ENCODE measurements at places on chromosomes 12 and 14. TPM values are rescaled to one million over a fixed set of nuclear protein-coding genes. Genes with fewer than 3 reads are reported as not detected.

SLC6A15 gene
- not detected for total RNA-seq

SOAT2 gene
- 1.1 TPM for total RNA-seq

FIGNL2 gene
- total RNA-seq, result 0.73 TPM

CLEC6A gene
- not detected for total RNA-seq

DNA sequence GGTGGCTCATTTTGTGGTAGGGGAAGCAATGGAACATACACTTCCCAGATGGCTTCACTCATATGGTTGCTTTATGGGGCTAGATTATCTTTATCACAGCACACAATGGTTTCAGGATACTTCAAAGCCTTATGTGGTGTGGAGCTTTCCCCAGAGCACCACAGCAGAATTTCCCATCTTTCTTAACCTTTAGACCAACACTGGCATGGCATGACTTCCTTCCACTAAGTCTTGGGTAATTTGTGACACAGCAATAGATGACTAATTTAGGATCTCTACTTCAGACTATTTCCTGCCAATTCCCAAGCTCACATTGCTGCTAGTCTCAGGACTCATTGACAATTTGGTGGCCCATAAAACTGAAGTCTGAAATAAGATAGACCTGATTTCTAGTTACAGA, 36.9 kb upstream of the DCN start:
- H3K27ac ChIP-seq, result no peak overlapping the region
- no peaks in the 10 kb centered on the region for H3K4me1 ChIP-seq
- no peaks in the 10 kb centered on the region for H3K27me3 ChIP-seq
- H3K4me3 ChIP-seq, result no peak overlapping the region
- no peaks in the 10 kb centered on the region for H3K36me3 ChIP-seq

DNA sequence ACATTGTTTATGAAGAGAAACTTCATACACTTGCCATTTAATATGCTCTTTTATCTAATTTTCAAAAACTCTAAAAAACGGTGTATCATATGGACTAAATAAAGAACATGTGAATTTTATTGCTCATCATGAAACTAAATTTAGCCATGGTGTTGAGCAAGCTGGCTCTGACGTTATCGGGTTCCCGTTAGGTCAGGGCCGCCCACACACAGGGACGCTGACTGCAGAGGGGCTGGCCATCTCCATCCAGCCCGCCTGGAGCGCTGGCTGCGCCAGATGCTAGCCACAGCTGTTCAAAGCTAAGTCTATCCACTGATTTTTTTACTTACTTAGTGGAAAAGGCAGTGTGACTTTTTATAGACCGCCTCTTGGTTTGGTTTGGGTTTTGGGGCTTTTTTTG, 36.5 kb upstream of the DYNC1H1 start:
- H3K36me3 ChIP-seq, result peaks cover 16% of the 10 kb centered on the region
- DNase-seq, result no peak
- H3K4me3 ChIP-seq, result no peak overlapping the region
- H3K27me3 ChIP-seq, result no peaks in the 10 kb centered on the region

DNA sequence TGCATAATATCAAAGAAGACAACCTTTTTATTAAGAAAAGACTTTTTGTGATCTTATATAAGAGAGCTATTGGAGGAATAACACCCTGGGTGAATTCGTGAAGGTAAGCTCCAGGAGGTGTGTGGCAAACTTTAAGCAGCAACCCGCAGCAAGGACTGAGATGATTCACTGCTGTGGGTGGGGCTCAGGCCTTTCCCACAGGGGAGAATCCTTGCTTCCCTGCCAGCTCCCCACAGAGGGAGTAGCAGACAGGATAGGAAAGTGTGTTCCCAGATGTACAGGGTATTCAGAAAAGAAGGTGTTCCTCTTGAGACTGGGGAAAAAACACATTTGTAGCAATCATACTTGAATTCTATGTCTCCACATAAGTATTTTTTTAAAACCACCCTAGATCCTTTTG, 9.2 kb downstream of the NDUFA12 start:
- no peak for DNase-seq
- no peak overlapping the region for H3K27ac ChIP-seq
- peaks cover 21% of the 10 kb centered on the region for H3K4me1 ChIP-seq
- H3K4me3 ChIP-seq, result no peak overlapping the region
- no peaks in the 10 kb centered on the region for H3K27me3 ChIP-seq
- H3K36me3 ChIP-seq, result peaks cover 40% of the 10 kb centered on the region

- H3K4me3 ChIP-seq, result no peak overlapping the region
- H3K27ac ChIP-seq, result no peak overlapping the region
- H3K27me3 ChIP-seq, result peaks cover 20% of the 10 kb centered on the region
- H3K4me1 ChIP-seq, result no peaks in the 10 kb centered on the region
Measured at GRCh38 chr12:15196678-15197505, 24.3 kb downstream of the RERG start.

DNA sequence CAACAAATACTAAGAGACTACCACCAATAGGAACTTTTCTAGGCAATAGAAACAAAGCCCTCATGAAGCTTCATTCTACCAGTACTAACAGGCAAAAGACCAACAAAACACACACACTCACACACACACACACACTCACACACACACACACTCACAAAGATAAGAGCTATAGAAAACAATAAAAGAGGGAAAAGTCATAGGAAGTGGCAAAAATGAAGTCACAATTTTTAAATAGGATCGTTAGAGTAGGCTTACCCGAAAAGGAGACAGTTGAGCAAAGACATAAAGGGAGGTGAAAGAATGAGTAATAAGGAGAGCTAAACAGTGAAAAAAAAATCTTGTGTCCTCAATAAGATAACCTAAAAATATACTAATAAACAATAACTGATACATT, 66.5 kb downstream of the C2CD5 start:
- peak overlapping the region; percentile 63 for H3K27ac ChIP-seq
- peaks cover 31% of the 10 kb centered on the region for H3K36me3 ChIP-seq
- H3K27me3 ChIP-seq, result no peaks in the 10 kb centered on the region
- no peak overlapping the region for H3K4me3 ChIP-seq
- no peak for DNase-seq

DNA sequence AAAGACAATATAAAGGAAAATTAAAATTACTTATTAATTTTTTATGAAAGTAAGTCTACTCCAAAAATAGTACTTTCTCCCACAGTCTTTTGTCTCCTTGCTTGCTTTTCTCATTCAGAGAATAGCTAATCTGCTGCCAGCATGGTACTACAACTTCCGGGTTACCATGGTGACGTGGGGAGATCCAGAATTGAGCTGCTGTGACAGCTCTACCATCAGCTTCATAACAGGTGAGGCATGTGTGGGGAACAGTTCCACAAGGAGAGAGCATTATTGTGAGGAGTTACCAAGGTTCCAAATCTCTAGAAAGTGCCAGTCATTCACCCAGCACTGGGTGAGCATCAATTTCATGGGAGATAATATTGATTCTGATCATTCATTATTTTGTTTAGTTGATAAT, 197.8 kb downstream of the PTPRO start:
- peaks cover 29% of the 10 kb centered on the region for H3K27me3 ChIP-seq
- no peak overlapping the region for H3K4me3 ChIP-seq
- H3K27ac ChIP-seq, result no peak overlapping the region
- H3K4me1 ChIP-seq, result no peaks in the 10 kb centered on the region
- H3K36me3 ChIP-seq, result no peaks in the 10 kb centered on the region

DNA sequence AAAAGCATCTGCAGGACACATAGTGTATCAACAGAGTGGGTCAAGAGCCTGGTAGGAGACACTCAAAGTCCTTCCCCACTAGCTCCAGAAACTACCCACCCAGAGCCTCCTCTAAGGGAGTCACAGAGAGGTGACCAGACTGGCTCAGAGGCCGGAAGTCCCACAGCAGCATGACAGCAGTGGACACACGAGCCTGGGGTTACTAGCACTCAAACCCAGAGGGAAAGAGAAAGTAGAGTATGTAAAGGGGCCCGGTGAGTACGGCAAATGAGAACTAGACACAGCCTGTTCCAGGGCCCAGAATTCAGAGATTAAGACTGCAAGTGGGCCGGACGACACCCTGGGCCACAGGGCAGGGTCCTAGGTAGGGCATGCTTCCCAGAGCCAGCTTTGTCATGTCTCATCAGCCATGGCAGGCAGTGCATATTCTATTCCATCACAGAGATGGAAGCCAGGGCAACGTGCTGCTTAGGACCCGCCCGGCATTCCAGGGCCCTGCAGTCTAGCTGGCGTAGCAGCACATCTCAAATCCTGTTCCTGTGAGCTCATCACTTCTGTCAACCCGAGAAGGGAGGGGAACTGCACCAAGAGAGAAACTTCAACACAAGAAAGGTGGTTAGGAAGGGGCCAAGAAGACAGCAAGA, 4.2 kb downstream of the IFFO1 start:
- H3K36me3 ChIP-seq, result peaks cover 19% of the 10 kb centered on the region
- H3K4me3 ChIP-seq, result no peak overlapping the region
- H3K27ac ChIP-seq, result peak overlapping the region; percentile 62

- no peak overlapping the region for H3K27ac ChIP-seq
- DNase-seq, result no peak
- H3K4me3 ChIP-seq, result no peak overlapping the region
- H3K27me3 ChIP-seq, result peaks cover 16% of the 10 kb centered on the region
- no peaks in the 10 kb centered on the region for H3K36me3 ChIP-seq
Measured at GRCh38 chr12:93048656-93049055, 119.6 kb upstream of the EEA1 start.

- DNase-seq, result no peak
- H3K4me1 ChIP-seq, result peaks cover 8% of the 10 kb centered on the region
- H3K4me3 ChIP-seq, result no peak overlapping the region
- H3K27ac ChIP-seq, result no peak overlapping the region
Measured at GRCh38 chr12:122747224-122748135, 5.1 kb upstream of the DENR start.

- no peak overlapping the region for H3K4me3 ChIP-seq
- peaks cover 5% of the 10 kb centered on the region for H3K36me3 ChIP-seq
- peaks cover 8% of the 10 kb centered on the region for H3K4me1 ChIP-seq
- H3K27ac ChIP-seq, result no peak overlapping the region
- no peaks in the 10 kb centered on the region for H3K27me3 ChIP-seq
- no peak for DNase-seq
Measured at GRCh38 chr14:60777856-60778578, 43.5 kb downstream of the MNAT1 start.

GRCh38 chr14:26138764-26139445, 458.9 kb downstream of the NOVA1 start:
- DNase-seq, result no peak
- H3K4me1 ChIP-seq, result no peaks in the 10 kb centered on the region
- no peaks in the 10 kb centered on the region for H3K36me3 ChIP-seq
- no peak overlapping the region for H3K27ac ChIP-seq
- no peak overlapping the region for H3K4me3 ChIP-seq
- H3K27me3 ChIP-seq, result no peaks in the 10 kb centered on the region

- no peak overlapping the region for H3K4me3 ChIP-seq
- H3K36me3 ChIP-seq, result no peaks in the 10 kb centered on the region
- no peak for DNase-seq
- H3K27me3 ChIP-seq, result peaks cover 41% of the 10 kb centered on the region
- H3K4me1 ChIP-seq, result peaks cover 2% of the 10 kb centered on the region
Measured at GRCh38 chr14:100588671-100589070, 1.5 kb upstream of the BEGAIN start.

DNA sequence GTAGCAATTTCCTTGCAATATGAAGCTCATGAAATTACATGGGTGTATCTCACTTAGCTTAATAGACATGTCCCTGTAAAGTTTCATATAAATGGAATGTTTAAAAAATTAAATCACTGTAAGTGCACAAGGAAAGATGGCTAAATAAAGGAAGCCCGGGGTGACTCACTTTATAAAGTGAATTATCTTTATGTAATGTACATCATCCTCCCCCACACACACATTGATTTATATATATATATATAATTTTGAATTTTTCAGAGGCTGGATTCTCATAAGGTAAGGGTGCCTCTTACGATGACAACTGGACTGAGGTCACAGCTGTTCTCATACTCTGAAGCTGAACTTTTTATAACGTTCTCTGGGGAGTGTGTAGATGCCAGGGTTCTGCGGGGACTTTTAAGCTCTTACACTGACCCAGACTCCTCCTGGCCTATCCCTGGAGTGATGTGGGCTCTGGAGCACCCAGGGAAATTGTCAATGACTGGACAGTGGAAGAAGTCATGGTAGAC, 108.7 kb upstream of the HIF1A start:
- H3K27ac ChIP-seq, result no peak overlapping the region
- H3K4me1 ChIP-seq, result peaks cover 29% of the 10 kb centered on the region
- peaks cover 13% of the 10 kb centered on the region for H3K36me3 ChIP-seq
- H3K27me3 ChIP-seq, result peaks cover 5% of the 10 kb centered on the region
- no peak overlapping the region for H3K4me3 ChIP-seq
- DNase-seq, result no peak

DNA sequence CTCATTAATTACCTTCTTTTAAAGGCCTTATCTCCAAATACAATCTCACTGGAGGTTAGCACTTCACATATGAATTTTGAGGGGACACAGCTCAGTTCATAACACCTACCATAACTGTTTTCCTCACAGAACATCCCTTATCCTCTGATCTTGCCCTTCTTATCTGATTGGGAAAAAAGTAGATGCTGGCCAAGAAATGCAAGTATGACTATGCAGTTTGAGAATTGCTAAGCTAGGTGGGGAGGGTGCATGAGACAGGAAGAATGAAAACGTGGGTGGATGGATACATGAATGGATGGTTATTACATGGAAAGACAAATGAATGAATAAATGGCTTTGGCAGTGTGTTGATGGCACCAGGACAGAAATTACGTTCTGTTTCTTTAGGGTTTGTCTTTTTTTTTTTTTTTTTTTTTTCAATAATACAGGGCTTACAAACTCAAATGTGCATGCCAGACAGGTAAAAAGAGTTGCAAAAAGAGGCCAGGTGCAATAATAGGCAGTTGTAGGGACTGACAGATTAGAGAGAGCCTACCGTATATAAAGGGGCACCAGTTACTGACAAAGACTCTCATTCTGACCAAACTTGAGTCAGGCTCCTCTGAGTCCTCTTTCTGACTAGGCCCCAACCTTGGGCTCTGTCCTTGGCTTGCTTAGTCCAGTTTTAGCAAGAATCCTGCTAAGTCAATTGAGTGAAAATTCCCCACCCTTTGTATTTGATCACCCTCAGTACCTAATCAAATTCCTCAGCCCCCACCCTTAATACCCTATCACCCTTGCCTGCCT, 304.9 kb downstream of the ZFP36L1 start:
- no peak overlapping the region for H3K4me3 ChIP-seq
- no peaks in the 10 kb centered on the region for H3K36me3 ChIP-seq
- DNase-seq, result no peak
- no peaks in the 10 kb centered on the region for H3K27me3 ChIP-seq
- H3K27ac ChIP-seq, result no peak overlapping the region
